HL-60 (cell line): ENCODE measurements at places on chromosomes 5 and 9.

DNA sequence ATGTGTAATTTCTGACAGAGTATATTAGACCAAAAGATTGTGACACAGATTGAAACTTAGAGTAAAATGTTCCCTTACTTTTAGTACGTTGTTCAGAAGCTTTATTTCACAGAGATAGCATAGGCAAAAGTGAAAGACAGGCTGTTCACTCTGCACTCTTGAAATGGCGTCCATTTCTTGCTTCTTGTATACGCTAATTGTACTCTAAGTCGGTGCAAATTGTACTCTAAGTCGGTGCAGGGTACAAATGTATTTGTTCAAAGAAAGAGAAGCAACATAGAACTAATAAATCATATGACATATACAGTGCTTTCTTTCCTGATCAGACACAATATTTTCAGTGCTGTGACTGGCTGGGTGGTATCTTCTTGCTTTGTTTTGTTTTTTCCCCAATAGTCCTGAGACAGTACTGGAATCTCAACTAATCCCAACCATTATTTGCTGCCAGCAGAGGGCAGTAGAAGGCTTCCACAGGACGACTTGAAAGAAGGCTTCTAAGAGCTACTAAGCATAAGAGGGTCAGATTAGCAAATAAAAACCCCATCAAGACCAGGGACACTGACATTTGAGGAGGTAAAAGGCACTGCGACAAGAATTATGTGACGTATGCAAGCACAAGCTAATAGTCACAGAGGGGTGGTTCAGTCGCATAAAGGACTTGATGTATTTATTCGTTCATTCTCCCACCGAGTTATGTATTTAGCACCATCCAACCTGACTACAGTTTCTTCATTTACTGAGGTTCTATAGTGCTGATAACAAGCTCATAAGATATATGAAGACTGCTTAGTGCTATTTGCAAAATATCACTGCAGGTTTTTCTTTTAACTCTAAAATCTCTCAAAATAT, 831.8 kb downstream of the TAF11L14 start:
- peak; percentile 51 for DNase-seq

DNA sequence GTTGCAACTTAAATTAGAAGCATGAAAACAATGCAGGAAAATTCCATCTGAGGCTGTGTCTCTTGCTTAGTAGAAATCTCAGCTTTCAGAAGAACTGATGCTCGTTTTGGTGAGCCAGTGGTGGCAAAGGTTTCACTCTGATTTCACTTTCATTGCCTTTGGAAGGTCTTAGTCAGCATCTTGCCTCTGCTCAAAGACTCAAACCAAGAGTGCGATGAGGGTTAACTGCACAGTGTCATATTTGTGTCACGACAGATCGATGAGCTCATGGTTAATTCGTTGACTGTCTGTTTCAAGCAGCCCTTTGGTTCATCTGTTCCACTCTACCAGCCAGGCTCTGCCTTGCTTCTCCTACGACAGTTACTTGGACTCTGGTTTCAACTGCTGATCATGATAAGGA, 331.3 kb upstream of the KIF2A start:
- no peak for DNase-seq

GRCh38 chr5:179817890-179818745, 2.6 kb upstream of the SQSTM1 start:
- no peak for DNase-seq

- no peak for DNase-seq
Observed at GRCh38 chr9:108048406-108049025, 558.9 kb upstream of the KLF4 start.

DNA sequence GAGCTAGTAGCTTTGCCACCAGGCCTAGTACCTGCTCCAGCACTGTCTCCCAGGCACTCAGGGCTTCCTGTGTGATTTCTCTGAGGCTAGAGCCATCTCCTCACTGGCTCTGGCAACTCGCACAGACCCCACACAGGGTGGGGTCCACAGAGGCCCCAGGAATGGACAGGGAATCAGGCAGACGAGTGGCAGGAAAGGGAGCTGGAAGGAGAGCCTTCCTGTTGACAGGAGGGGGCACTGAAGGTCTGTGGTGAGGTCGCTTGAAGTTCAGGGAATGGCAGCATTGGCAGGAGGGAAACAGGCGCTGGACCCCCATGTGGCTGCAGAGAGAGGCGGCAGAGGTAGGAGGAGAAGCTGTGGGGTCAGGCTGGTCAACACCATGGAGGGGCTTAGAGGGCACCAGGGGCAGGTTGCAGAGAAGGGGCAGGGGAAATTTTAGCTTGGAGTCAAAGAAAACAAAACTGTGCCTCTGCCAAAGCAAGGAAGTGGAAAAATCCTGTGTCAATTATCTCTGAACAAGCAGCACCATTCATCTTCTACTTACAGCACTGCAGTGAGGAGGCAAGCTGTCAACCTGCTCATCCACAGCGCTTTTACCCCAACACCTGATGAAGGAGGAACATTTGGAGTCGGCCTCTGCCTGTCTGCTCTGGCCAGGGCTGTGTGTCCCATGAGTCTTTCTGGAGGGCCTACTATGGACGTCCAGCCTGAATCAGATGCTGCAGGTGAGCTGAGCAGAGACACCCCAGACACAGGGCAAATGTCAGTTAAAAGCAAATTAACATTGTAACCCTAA, 270.2 kb downstream of the FSTL4 start:
- no peak for DNase-seq

DNA sequence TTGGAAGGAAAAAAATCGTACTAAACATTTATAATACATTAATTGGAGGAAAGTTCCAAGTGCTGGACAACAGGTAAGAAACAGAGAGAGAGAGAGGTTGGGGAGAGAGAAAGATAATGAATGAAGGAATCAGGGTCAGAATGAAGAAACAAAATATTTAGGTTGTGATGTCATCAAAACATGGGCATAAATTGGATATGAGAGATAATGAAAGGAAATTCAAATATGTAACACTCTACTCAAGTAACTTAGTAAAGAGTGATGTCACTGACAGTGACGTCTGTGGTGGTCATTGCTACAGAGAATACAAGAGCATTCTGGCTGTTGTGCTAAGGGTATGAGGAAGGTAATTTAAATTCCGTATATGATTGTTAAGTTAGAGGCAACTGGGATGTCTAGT, 543.4 kb upstream of the COX7C start:
- no peak for DNase-seq

DNA sequence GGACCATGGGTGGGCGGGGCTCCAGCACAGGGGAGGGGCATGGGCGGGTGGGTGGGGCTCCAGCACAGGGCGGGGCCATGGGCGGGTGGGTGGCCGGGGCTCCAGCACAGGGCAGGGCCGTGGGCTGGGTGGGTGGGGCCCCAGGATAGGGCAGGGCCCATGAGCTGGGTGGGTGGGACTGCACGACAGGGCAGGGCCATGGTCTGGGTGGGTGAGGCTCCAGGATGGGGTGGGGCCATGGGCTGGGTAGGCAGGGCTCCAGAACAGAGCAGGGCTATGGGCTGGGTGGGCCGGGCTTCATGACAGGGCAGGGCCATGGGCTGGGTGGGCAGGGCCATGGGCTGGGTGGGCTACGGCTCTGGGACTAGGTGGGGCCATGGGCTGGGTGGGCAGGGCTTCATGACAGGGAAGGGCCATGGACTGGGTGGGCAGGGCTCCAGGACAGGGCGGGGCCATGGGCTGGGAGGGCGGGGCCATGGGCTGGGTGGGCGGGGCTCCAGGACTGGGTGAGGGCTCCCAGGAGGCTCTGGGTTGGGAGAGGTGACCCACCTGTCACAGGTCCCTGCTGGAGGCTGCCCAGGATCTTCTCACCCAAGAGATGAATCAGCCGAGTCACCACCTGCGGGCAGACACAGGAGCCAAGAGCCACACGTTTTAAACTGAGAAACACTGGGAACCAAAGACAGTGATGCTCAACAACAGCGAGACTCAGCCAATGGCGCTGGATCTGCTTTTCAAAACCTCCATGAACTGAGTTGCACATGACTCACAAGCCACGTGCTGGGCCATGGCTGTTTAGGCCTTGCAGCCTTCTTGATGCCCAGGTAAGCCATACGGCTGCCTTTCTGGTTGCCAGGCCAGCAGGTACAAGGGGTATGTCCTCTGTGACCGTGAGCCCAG, 33.6 kb upstream of the NSMF start:
- DNase-seq, result no peak

DNA sequence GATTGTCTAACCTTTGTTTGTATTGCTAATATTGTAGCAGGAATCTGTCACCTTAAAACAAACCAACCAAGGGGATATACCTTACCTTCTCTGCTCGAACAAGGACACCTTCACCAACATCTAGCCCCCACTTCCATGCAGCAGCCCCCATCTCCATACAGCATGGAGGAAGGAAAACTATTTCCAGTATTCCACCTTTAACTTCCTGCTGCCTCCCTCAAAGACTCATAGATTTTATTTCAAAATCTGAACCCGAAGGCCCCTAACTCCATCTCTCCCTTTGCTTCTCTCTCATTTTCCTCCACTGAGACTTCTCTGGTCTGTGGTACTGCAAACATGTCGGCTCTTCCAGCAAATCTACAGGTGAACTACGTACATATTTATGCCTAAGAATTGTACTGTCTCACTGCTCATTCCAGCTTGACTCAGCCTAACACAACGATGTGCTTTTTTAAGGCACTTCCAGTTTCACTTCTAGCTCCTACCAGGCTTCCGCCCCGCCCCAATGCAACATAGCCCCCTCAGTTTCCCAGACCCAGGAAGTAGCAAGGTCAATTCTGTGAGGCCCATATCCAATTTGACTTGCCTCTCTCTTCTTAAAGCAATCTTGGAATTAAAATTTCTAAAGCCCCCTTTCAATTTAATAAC, 70.7 kb upstream of the RNF38 start:
- DNase-seq, result no peak

- no peak for DNase-seq
Observed at GRCh38 chr9:105079457-105079856, 151.5 kb upstream of the ABCA1 start.

GRCh38 chr9:32841314-32841713, 58.0 kb downstream of the TMEM215 start:
- DNase-seq, result no peak

DNA sequence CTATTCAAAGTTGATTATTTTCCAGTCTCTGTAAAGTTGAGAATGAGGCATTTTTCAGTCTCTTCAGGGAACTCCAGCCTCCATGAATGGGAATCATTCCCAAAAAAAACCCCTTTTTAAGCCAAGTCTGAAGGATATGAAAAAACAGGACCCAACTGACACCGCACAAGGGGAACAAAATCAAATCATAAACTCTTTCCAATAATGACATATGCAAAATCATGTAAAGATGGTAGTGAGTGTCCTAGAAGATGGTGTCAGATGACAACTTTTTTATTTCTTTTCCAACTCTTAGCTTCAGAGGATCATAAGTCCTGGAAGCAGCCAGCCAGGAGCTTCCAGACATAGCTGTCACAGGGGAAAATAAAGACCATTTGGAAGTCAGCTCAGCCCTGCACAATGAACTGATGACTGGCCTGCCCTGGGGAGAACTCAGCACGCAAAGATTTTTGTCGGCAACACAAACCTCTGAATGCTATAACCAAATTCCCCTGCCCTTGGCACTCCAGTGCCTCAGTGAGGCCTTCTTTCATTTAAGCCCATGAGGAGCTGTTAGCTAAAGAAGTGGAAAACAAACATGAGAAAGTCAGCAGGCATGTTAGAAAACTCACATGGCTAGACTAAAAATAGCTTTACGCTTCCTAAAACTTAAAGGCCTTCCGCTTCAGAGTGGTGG, 85.4 kb downstream of the SLC1A3 start:
- DNase-seq, result no peak

DNA sequence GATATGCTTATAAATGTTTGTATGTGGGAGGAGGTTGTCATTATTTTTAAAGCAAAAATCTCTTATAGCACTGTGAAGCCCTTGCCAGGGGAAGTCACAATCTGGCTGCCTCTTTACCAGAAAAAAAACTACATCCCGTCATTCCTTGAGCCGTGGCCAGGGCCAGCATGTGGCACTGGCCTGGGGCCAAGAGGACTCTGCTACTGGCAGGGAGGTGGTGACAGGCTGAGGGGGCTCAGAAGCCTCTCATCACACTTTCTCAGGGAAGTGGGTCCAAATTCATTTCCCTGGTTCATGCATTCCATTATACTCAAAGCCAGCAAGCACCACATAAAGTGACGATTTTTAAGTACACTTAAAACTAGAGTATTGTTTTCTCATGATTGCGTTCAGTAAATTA, 457.3 kb downstream of the ZNF608 start:
- no peak for DNase-seq

DNA sequence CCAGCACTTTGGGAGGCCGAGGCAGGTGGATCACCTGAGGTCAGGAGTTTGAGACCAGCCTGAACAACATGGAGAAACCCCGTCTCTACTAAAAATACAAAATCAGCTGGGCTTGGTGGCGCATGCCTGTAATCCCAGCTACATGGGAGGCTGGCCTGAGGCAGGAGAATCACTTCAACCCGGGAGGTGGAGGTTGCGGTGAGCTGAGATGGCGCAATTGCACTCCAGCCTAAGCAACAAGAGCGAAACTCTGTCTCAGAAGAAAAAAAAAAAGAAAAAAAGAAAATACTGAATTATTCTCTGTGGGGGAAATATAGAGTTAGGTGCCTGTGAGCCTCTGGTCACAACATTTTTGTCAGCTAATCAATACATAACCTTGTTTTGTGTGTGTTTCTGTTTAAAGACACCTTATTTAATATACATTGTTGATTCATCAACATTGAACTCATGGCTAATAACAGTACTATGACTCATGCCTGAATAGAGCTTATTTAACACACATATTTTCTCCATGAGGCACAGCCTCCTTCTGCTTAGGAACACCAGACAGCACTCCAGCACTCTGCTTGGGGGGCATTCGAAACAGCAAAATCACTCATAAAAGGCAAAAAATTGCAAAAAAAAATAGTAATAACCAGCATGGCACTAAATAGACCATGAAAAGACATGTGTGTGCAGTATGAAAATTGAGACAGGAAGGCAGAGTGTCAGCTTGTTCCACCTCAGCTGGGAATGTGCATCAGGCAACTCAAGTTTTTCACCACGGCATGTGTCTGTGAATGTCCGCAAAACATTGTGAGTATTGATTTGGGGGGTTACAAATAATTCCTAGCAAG, at the start of gene IL31RA:
IL31RA (plus strand) TSS at position 519 of the 836 bp plus-strand sequence; CDS start at position 733, 214 bp downstream.
- DNase-seq, result peak; percentile 45

DNA sequence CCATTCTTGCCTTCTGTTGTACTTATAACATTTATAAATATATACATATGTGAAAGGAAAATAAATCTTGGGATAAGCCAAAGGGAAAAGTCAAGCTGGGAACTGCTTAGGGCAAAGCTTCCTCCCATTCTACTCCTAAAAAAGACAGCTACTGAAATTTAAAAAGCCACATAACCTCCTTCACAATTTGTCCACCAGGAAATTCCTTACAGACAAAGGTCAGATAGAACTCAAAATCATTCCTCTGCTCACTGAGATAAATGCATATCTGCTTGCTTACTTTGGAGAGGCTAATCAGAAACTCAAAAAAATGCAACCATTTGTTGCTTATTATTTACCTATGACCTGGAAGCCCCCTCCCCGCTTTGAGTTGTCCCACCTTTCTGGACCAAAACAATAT, 112.5 kb downstream of the CEMIP2 start:
- DNase-seq, result no peak

DNA sequence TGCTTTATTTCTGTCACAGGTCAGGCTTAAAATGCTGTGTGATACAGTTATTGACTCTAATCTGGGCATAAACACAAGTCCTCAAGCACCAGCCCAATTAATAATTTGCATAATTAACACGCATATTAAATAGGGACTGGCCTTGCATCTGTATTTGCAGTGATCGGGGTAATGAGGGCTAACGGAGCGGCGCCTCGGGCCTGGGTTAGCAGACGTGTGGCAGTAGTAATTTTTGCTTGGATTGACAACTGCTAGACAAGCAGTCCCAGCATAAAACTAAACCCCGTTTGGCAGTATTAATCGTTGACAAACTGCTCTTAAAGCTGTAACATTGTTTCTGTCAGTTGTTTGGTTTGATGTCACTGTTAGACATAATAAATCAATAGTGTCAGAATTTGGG, 109.2 kb downstream of the PBX3 start:
- DNase-seq, result no peak

GRCh38 chr5:42908509-42909488, 97.1 kb upstream of the SELENOP start:
- peak; percentile 48 for DNase-seq
